NCI-H446 (cell line): ENCODE measurements at places on chromosomes 2 and 18.

DNA sequence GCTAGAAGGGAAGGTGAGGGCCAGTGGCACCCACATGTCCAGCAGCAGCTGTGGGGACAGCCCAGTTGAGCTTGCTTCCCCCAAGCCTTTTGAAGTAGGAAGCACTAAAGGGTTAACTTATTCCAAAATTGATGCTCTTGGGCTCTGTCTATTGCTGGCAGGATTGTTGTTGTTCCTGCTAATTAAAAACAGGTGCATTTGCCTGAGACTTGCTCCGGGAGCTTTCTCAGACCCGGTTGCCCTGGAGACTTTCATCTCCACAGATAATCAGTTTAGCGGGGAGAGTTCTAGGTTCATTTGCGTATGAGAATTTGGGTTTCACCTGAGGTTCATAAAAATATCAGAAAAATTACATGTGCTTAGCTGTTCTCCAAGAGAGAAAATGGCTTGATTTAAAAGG lies 277.3 kb downstream of the LRATD1 start:
- DNase-seq: no peak

DNA sequence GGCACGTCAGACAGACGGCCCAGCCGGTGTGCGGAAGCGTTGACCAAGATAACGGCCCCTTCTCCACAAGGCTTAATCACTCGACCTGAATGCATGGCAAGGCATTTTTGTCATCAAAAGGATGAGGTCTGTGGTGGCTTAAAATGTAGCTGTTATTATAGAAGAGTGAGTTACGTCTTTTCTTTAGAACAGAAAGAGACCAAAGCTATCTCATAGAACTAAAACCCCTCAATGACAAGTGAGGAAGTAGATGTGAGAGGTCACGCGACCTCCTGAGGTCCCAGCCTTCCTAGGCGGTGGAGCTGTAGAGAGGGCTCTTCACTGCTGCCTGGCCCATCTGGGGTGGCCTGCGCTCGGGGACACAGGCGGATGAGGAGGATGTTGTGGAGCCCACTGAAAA lies 75.7 kb downstream of the LDLRAD4 start:
- no peak for DNase-seq

DNA sequence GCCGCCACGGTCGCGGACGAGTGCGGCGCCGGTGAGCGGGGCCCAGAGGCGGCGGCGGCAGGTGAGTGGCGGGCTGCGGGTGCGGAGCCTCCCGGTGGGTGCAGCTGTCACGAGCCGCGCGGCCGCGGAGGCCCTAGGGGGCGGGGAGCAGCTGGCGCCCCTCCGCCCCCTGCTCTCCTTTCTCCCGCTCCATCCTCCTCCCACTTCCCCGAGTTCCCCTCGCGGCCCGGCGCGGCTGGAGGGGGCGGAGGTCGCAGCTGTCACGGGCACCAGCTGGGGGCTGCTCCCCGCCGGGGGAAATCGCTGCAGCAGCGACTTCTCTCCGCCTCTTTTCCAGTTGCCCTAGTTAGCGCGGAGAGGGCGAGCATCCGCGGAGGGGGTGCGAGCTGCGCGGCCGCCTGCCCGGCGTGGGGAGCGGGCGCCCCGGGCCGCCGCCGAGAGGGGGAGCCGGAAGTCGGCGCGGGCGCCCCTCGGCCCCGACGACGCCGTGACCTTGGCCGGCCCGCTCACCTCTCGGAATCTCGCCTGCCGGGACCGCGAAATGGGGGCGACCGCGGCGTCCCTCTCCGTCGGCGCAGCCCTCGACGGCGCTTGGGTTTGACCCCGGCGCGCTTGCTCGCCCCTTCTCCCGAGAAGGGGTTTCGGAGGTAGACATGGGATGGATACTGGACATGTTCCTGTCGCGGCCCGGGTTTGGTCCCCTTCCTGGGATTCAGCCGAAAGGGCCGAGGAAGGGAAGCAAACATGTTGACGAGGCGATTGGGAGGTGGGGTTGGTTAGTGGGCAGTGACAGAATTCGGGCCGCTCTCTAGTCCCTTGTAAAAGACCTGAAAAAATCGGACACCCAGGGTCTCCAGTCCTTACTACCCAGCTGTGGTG lies 727 bp downstream of the NCOA1 start:
- DNase-seq: no peak

DNA sequence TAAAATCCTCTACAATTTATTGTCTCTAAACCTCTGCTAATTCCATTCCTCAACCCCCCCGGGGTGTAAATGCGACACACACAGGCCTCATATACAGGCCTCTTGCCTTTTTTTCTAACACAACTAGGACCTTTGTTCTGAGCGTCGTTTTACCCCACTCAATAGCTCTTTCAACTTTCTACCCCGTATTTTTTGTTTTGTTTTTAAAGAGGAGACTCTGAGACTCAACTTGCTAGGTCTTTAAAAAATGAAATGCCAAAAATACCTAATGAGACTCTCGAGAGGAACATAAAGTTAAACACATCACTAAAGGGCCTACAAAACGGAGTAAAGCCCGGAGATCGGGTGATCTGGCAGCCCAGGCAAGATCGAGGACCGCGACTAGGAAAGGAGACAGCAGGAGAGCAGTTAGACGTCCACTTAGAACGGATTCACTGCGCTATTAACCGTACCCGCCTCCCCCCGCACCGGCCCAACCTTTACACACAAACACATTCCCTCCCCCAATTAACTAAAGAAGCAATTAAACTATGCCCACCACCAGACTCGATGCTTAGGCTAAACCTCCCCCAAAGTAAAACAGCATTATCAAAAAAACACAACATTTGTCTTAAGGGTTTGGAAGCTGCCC lies 1.7 kb downstream of the TRIP12 start:
- no peak for DNase-seq

- DNase-seq: no peak
These were observed 188.7 kb downstream of the MBD5 start for GRCh38 chr2:148209603-148210002.

GRCh38 chr2:236584521-236585384 lies 15.1 kb downstream of the ACKR3 start:
- DNase-seq: no peak

DNA sequence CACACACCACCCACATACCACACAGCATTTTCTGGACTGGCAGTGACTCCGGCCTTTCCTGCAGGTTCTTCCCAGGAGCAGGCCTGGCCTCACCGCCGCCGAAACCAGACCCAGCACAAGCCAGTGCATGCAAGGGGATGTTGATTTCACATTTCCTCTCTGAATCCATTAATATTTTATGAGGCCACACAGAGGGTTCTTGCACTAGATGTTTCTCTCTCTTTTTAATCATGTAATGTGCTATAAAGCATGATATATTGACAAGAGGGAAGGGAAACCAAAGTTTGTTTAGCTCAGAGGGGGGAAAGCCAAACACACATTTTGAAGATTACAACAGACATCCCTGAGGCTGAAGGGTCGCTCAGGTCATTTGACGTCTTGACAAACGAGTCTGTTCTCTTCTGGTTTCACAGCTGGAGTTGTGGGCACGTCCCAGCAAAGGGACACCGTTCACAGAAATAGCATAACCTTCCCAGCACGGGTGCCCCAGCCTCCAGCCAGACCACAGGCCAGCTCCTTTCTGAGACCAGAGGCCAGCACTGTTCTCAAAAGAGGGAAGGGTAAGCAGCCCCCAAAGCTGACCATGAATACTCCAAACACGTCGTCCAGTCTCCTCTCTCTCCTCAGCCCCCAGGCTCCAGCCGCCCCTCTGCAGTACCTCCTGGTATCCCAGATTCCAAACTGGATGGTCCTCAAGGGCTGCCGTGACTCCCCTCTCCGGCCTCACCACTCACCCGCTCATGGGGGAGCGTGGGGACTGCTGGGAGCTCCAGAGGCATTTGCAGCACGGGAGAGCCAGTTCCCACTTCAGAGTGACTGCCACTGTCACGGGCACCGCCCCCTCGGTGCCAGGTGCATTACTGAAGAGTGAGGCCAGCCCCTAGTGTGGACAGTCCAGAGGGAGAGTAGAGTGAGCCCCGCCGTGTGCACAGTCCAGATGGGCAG lies 340.3 kb upstream of the SALL3 start:
- no peak for DNase-seq

DNA sequence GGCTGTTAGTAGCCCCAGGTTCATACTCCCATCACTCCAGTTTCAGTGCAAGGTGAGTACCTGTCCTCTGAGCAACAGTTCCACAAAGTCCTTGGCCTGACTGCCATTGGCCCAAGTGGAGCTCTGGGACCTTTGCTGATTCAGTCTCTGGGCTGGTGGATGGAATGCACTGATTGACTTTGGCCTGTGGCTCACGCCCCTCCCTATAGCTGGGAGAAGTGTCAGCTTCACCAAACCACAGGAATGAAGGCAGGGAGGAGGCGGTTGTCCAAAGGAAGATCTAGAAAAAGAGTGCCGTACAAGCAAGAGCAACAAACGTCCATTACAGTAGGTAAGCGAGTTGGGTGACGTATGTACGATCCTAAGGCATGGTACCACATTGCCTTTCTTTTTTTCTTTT lies 34.0 kb downstream of the QPCT start:
- DNase-seq: no peak

- no peak for DNase-seq
These were observed 182.3 kb downstream of the FAM210A start for GRCh38 chr18:13543811-13544732.

DNA sequence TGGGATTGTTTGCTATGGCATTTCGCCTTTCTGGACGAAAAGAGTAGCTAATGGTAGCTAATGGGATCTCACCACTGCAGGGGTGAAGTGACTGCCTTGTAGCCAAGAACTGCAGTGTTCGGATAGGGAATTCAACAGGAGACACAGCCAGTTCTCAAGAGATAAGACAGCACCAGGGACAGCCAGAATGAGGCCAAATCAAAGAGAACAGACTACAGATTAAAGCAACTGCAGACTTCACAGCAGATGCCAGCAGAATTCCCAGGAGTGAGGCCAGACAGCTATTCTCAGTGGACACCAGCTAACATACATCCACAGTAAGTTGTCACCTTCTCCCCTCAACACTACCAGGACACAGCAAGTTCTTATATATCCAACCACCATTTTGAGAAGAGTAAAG lies 124.0 kb downstream of the PLA2R1 start:
- no peak for DNase-seq

- DNase-seq: peak; percentile 30
These were observed 530.6 kb downstream of the CCDC85A start for GRCh38 chr2:56714400-56714799.

DNA sequence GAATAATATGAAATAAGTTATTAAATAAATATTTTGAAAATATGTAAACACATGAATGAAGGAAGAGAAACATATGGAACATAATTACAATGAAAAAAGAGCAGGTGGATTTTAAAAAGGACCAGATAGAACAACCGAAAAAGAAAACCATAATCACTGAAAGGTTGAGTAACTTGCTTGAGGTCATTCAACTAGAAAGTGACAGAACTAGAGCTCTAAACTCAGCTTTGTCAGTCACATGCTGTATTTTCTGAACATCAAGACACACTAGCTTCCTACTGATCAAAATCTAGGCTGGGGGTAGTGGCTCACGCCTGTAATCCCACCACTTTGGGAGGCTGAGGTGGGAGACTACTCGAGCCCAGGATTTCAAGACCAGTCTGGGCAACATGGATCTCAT lies 30.0 kb upstream of the ITGAV start:
- no peak for DNase-seq

DNA sequence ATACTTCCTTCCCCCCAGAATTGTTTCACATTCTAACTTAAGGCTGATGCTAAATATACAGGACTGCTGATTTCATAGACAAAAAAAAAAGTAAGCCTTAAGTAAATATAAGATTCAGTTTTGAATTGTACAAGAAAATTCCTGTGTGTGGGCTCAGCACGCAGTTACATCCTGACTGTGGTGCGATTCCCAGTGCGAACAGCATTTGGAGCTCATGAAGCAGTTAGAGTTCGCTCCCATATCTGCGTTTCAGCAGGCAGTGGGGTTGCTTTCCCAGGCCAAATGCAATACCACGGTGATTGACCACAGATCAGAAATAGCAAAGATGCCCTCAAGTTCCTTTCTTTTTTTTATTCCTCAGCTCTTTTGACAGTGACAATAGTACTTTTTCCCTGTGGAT lies 75.6 kb downstream of the SATB2 start:
- DNase-seq: no peak

GRCh38 chr18:24341361-24341760 lies 56.3 kb downstream of the OSBPL1A start:
- DNase-seq: no peak

DNA sequence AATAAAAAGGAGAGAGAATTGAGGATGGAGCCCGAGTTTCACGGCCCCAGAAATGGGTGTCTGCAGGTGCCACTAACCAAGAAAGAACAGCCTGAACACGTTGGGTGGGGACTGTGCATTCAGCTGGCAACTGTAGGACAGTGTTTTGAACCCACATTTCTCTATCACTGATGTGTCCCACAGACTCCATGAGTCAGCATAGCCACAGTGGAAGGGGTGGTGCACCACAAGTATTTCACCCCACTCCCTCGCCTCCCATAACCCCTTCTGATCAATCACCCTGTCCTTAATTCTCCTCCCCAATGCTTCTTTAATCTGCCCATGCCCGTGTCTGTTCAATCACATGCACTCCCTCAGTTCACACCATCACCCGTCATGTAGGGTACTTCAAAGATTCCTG lies 291.5 kb downstream of the ZNF516 start:
- DNase-seq: no peak

DNA sequence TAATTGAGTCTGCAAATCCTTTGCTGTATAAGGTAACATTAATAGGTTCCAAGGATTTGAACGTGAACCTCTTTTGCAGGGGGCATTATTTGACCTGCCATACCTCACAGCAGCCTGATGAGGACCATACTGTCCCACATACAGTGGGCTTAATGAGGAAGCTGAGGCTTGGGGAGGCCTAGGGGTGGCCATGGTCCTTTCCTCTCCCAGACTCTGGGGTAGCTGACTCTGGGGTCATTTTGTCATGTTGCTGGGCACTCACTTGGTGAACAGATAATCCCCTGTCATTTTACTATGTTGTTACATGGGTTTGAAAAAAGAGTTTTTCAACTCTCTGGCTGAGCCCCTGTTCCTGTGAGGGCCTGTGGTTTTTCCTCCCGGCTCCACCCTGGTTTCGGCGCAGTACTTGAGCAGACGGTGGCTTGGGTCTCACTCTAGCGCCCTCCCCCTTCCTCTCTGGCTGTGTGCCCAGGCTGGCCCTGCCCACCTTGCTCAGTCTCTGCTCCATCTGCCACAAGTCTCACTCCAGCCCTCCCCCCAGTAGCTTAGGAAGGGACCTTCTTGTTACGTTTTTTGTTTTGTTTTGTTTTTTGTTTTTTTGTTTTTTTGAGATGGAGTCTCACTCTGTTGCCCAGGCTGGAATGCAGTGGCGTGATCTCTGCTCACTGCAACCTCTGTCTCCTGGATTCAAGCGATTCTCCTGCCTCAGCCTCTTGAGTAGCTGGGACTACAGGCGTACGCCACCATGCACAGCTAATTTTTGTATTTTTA lies 21.0 kb downstream of the INPP4A start:
- peak; percentile 89 for DNase-seq

- no peak for DNase-seq
These were observed 1503.7 kb downstream of the LRP1B start for GRCh38 chr2:140627136-140627535.

- DNase-seq: no peak
These were observed 731 bp downstream of the RAB10 start for GRCh38 chr2:26034637-26034992.

DNA sequence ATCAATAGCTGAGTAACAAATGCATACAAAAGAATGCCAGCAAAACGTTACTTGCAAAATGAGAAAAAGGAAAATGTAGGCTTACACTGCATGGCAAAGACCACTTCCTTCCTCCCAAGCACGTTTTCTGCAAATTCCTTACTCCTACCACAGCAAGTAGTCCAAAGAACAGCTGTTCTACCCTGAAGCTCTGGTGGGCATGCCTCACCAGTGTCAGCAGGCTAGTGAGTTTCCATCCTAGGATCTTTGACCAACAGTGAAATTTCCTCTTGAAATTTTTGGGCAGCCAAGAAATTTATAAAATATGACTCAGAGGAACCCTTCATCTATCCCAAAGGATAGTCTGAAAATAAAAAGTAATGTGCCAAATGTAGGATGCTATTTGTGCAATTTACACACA lies 123.9 kb downstream of the ZNF532 start:
- DNase-seq: no peak
